ENCODE measurements at places on chromosomes 6 and 20. TPM values are rescaled to one million over a fixed set of nuclear protein-coding genes. Genes with fewer than 3 reads are reported as not detected.

Gene MMP24
- total RNA-seq: 0.58 TPM

DNA sequence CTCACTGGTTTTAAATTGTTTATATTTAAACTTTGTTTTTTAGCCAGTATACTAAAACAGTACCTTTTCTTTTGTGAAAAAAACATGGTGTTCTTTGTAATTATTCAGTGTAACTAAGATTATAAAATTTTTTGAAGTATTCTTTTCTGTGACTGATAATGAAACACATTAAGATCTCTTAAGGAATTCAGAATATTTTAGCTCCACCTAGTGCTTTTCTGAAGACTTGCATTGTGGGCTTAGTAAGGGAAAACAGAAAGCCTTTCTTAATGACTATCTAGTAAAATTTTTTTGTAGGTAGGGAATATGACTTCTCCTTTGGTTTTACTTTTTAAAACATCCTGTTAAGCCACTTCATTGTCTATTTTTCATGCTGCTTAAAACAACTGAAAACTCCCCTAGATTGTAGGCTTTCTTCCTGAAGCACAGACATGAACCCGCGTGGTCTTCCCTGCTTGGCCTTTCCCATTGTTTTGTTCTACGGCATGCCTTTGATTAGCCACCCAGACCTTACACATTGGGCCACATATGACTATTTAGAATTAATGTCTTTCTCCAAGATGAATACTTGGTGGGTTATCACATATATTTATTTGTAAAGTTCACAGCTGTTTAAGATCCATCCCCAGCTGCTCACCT is 72.1 kb downstream of the AFDN start:
- no peak for DNase-seq

- DNase-seq: peak; percentile 74
These were observed 392.7 kb upstream of the MAN1A1 start for GRCh38 chr6:119742188-119742803.

DNA sequence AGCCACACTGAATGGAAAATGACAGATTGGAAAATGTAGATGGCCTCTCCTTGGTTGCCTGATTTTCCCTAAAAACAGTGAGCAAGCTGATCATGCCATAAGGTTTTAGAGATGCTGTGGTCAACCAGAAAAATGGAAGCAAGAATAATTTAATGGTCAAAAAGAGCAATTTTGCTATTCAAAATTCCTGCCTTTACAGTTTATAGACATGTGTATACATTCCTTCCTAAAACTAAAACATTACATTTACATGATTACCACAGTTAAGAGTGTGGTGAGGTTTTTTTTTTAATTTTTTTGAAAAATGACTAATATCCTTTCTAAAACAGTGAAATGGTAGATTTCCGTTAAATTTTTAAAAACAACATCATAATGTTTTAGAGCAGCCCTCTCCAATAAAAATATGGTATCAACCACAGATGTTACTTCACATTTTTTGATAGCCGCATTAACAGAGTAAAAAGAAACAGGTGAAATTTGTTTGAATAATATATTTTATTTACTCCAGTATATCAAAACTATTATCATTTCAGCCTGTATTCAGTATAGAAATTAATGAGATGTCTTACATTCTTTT is 407.0 kb upstream of the SOX4 start:
- no peak for DNase-seq

Gene UNC93A
- total RNA-seq: not detected

DNA sequence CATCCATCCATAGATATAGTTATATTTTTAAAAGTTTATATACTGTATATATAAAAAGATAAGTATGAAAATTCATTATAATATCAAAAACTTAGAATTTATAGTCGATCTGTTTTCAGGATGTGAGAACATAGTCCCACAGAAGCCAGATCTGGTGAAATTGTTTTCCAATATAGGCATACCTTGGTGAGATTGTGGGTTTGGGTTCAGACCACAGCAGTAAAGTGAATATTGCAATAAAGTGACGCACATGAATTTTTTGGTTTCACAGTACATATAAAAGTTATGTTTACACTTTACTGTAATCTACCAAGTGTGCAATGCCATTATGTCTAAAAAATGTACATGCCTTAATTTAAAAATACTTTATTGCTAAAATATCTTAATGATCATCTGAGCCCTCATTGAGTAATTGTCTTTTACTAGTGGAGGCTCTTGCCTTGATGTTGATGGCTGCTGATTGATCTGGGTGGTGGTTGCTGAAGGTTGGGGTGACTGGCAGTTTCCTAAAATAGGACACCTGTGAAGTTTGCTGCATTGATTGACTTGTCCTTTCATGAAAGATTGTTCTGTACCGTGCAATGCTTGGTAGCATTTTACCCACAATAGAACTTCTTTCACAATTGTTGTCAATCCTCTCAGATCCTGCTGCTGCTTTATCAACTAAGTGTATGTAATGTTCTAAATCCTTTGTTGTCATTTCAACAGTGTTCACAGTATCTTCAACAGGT is 29.8 kb downstream of the AIG1 start:
- no peak for DNase-seq

Gene VGLL2
- total RNA-seq: not detected

Gene CLDN20
- total RNA-seq: not detected

Gene PPP1R14C
- total RNA-seq: 11.1 TPM

- no peak for DNase-seq
These were observed 5.9 kb downstream of the CASS4 start for GRCh38 chr20:56417911-56418310.

DNA sequence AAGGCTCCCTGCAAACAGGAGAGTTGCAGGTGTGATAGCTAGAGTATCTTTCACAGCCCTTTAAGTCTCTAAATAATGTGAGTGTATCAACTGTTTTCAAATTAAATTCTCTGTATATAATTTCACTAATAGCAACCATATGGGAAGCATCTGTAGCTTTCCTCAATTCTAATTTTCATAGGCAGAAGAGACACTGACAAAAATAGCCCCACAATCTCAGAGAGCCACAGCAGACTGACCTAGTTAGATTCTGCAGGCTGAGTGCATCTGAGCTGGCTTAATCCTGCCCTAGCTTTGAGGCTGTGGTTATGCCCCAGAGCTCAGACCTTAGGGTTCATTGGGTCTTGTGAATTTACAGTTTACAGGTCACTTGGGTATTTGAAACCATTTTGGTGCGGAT is 63.9 kb downstream of the MAP7 start:
- DNase-seq: no peak

GRCh38 chr6:153001767-153002612 is 519 bp downstream of the MTRF1L start:
- DNase-seq: no peak

- no peak for DNase-seq
These were observed 43.5 kb downstream of the FAM229B start for GRCh38 chr6:112130878-112131277.

DNA sequence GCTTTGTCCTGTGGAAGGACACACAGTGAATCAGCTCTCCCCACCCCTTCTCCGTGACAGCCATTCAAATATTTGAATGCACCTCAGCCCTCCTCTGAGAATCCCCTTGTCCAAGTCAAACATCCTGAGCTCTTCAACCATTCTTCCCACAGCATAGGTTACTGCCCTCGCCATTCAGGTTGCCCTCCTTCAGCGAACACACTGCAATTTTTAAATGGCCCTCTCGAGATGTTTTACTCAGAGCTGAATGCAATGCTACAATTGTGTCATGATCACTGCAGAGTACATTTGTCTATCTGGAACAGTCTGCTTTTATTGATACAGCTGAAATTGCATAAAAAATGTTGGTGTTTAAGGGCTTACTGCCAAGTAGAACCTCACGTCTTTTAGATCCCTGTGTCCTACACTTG is 48.9 kb downstream of the SLC2A12 start:
- no peak for DNase-seq

DNA sequence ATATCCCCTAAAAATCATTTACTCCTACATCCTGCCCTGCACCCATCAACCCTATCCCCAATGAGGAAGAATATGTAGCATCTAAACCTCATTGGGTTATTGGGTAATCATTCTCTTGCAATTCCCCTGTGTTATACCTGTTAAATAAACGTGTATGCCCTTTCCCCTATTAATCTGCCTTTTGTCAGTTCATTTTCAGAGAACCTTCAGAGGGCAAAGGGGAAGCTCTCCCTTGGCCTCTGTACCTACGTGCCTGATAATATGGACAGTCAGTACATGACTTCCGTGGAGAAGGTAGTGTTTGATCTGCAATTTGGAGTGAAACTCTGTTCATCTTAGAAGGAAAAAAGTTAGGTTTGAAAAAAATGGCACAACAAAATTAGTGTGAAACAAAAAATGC is 173.5 kb upstream of the RUNX2 start:
- no peak for DNase-seq

DNA sequence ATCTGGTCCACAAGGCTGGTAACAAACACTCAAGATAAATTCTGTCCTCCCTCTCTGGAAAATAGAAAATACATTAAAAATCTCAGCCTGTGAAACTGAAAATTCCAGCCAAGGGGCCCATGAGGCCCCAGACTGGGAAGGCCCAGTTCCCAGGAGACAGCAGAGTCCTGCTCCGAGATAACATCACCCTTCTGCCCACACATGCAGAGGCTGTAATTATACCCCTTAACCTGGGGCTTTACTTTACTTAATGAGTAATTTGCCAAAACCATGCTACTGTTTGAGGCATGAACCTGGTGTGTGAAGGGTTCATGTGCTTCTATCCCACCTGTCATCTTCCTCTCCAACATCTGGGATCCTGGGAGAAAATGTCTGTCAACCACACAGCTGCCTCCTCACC is 398.9 kb upstream of the SULF2 start:
- DNase-seq: no peak

DNA sequence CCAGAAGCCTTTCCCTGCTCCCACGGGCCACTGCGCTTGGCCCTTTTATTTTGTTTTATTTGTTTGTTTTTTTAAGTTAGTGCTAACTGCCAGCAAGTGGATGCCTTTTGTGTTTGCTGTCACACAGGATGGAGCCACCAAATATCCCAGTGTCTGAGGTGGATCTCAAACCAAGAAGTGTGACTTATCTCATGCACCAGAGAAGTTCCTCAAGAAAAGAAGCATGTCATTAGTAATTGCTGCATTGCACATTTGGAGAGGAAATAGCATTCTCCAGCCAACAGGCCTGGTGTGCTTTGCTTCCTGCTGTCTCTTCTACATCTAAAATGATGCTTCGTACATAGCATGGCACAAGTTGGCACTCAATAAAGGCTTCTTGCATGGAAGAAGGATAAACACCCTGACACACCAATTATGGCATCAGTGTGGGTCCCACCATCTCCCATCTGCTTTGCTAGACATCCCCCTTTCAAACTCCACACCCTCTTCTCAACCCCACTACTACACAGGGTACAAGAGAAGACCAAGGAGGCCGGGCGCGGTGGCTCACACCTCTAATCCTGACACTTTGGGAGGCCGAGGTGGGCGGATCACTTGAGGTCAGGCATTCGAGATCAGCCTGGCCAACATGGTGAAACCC is 1.9 kb upstream of the ATP9A start:
- no peak for DNase-seq

Gene NHLRC1
- 3.6 TPM for total RNA-seq

Gene KLHDC3
- total RNA-seq: 57.3 TPM

- no peak for DNase-seq
These were observed 95.6 kb downstream of the SNAP25 start for GRCh38 chr20:10314198-10314597.

DNA sequence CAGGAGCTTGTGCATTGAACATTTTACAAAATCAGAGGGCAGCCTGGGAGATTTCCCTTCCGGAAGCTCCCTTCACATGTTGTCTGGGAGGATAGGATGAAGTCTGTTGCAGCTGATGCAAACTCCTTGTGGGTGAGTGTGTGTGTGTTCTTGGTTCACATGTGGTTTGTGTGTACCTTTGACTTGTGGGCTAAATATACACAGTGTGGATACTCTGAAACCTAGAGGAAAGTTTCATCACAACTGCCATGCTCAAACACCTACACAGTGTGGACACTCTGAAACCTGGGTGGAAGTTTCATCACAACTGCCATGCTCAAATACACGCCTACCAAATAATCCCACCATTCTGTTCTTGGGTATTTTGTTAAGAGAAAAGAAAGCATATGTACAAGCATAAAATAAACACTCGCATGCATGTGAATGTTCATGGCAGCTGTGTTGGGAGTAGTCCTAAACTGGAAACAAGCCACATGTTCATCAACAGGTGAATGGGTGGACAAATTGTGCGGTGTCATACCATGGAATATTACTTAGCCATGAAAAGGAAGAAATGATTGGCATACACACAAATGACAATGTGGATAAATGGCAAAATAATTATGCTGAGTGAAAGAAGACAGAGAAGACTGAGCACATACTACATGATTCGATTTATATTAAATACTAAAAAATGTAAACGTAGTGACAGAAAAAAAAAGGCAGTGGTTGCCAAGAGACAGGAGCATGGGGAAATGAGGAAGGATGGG is 1.8 kb downstream of the SCP2D1 start:
- DNase-seq: no peak

DNA sequence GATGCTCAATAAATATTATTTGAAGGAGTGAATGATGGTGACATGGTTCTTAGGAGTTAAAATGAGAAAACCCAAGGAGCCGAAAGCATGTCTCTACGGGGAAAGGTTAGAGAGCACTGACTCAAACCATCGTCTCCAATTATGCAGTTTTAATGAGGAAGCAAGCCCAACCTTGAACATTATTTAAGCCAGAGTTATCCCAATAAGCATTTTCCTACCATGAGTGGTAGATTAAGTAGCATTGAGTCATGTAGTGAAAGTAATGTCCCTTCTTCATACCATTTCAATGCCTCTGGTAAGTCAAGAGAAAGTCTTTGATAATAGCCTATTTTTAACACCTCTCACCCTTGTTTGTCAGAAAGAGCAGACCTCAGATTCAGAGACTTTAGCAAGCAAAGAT is 13.5 kb downstream of the TSHZ2 start:
- no peak for DNase-seq

DNA sequence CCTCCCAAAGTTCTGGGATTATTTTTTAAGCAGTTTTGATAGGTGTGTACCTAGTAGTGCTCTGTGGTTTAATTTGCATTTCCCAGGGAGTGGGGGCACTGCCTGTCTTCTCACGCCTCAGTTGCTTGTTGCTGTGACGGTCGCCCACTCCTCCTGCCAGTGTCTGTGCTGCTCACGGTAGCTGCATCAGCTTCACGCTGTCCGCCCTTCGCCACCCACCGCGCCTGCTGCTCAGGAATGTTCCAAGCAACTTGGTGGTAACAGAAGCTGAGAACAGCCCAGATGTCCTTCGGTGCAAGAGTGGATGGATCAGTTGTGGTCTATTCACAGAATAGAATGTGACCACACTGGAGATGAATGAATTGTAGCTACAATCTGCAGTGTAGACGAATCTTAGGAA is 22.9 kb downstream of the DNAJC5 start:
- DNase-seq: no peak

- no peak for DNase-seq
These were observed 27.4 kb upstream of the SCRT2 start for GRCh38 chr20:703006-703405.

Gene SMLR1
- not detected for total RNA-seq

DNA sequence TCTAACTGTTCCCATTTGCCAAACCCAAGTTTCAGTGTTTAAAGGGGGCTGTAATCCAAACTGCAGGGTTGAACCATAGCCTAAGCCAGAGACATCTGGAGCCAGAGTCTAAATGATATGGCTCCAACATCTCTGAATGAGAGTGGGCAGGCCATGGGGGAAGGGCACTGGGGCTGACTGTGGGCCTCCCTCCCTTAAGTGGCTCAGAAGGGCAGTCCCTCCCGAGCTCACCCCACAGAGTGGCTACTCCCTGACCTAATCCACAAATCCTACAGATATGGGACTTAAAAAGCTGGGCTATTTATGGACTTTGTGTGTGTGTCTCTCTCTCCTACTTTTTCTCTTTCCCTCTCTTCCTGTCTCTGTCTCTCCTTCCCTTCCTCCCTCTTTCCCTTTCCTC is 35.8 kb upstream of the AAR2 start:
- no peak for DNase-seq

Gene OGFRL1
- total RNA-seq: 6.6 TPM

Gene BPIFB4
- not detected for total RNA-seq

Measured in mucosa of descending colon (tissue), 3 donors.